ENCODE measurements at places on chromosomes 12 and 14.

DNA sequence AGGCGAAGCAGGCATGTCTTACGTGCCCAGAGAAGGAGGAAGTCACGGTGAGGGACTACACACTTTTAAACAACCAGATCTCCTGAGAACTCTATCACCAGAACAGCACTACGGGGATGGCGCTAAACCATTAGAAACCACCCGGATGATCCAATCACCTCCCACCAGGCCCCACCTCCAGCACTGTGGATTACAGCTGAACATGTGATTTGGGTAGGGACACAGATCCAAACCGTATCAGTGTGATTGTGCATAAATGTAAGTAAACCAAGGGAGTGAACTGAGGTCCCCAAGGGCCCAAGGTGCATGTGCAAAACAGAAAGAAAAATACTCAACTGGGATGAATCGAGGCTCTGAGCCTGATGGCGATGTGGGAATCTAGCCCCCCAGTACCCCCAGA, 134.2 kb downstream of the DICER1 start:
- no peak for DNase-seq

DNA sequence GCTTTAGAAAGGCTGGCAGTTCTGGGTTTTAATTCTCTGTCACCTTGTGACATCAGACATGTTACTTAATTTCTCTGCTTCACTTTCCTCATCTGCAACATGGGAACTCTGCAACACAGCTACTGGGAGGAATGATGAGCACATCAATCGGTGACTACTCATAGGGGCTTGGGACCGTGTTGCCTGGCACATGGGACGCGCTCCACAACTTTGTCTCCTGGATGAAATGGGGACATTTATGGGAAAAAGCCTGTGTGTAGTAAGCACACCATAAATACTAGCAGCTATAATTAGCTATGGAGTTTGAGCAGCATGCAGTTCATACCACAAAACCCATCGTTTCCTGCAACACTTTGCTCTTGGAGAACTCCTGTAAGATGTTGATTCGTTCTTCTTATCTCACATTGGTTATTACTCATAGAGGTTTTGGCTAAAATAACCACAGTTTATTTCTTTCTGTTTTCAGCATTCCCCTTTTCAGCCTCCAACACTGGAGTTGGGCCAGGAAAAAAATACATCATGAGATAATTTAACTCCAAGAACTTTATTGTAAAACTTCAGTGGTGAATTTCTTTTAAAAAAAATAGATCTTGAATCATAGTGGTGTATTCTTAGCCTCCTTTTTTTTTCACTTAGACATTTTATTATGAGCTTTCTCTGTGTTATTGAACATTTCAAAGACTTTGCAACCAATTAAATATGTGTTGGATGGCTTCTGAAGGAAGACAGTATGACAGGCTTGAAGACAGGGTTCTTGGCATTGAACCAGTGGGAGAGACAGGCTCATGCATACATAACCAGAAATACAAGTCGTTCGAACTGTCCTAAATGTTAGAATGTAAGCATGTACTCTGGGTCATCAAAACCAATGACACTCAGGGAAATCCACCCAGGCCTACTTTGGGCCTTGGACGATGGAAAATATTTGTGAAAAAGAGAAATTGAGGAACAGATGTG, 72.7 kb downstream of the RIN3 start:
- DNase-seq, result no peak

GRCh38 chr12:39595928-39596327, 23.7 kb downstream of the ABCD2 start:
- no peak for DNase-seq

DNA sequence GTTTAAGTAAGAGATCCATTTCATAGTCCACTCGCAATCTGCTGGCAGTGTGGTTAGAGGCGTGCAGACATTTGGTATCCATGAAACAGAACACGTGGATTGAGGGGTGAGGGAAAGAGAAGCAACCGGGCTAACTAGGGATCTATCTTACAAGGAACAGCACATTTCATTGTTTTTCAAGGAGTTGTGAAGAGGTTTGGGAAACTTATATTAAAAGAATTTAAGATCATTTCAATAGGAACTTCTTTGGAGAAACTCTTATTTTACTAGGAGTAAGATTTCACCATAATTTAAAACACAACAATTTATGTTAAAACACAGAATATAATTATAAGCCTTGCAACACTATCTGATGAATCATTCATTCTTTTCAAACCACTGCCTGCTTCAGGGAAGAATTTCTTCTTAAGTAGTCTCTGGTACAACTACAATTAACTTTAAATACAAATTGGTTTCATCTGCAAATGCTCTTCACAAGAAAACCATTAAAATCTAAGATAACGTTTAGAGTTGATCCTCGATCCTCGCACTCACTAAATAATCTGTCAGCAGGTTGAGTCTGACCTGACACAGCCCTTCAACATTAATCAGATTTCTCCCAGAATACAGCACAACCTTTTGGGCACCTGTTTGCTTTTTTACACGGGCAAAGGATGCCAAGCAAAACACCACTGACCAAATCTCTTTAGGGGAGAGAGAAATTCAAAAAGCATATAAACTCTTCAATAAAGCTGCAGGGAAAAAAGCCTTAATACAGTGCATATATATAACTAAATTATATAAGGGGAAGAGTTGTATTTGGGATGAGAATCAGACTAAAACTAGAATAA, 27.3 kb downstream of the PPTC7 start:
- DNase-seq, result no peak

- no peak for DNase-seq
These were observed 979.0 kb downstream of the TMEM121 start for GRCh38 chr14:106505366-106505765.

GRCh38 chr14:91947475-91948184, at the start of gene FBLN5:
TSS of gene FBLN5 (minus strand) at chr14:91947694. CDS start at chr14:91947229, 465 bp downstream.
- DNase-seq, result peak; percentile 28

DNA sequence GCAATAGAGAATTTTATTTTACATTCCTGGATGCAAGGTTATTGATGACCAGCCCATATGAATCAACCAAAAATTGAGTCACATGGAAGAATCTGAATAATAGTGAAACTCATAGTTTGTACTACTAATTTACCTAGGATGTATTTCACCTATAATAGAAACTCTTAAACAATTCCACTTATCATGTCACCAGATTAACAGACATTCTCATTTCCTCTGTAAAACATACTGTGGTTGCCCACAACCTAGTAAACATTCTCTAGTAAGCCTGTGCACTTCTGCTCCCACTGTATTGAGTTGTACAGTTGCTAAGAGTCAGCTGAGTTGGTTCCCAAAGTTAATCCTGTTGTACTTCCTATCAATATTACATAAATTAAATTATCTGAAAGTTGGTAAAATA, 196.6 kb upstream of the TMTC1 start:
- no peak for DNase-seq

DNA sequence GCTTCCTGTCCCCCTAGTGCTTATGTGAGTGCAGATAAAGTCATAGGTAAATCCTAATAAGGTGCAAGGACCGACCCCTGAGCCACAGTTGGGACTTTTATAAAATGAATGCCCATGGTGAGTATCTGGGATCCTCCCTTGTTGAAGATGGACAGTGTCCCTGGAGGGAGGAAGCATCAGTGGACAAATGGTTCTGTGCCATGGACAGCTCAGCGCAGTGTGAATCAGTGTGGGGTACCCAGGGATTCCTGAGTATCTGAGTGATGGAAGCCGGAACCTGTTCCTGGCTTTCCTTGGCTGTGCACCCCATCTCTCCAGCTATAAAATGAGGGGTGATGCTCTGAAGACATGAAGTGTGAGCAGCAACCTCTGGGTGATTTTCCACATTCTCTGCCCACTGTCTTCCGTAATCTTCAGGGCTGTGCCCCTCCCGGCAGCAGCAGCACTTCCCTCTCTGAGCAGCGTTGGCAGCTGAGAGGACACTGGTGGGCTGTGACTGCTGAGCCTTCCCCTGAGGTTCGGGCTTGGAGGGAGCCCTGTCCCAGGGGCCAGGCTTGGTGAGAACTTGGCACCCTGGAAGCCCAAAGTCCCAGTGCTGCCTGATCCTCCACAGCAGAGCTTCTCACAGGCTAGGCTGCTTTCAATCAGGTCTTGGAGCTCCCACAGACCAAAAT, 25.0 kb downstream of the VCPKMT start:
- DNase-seq, result no peak

GRCh38 chr14:24360281-24360680, 7.7 kb upstream of the NFATC4 start:
- DNase-seq, result no peak

GRCh38 chr12:70267550-70267949, 24.3 kb downstream of the CNOT2 start:
- no peak for DNase-seq

- DNase-seq, result no peak
These were observed 19.3 kb upstream of the CCER1 start for GRCh38 chr12:90974286-90974685.

DNA sequence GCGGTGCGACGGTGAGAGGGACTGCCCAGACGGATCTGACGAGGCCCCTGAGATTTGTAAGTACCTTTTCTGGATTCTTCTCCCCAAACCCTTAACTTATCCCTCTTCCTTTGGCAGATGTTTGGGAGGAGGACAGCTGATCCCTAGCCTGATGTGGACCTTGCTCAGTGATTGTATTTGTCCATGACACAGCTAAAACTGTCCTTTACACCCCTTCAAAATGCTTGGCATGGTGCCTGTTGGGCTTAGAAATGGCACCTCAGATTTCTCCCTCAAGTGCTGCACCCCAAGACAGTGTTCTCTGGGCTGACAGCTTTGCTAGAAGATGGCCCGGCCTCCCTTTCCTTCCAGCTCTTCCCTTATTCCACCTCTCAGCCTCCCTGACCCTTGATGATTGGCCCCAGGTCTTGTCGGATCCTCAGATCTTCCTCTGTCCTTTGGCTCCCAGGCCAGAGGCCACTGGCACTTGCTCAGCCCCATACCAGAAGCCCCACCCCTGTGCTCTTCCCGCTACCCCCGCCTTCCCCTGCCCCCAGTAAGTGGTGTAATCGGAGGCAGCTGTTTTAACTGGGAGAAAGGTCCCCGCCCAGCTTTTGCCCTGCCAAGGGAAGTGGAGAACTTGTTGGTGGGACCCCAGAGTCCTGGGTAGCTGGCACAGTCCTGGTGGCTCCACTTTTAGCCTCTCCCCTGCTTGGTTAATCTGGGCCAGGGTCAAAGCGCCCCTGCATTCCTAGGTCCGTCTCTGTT, 8.7 kb downstream of the LRP1-AS start:
- no peak for DNase-seq

DNA sequence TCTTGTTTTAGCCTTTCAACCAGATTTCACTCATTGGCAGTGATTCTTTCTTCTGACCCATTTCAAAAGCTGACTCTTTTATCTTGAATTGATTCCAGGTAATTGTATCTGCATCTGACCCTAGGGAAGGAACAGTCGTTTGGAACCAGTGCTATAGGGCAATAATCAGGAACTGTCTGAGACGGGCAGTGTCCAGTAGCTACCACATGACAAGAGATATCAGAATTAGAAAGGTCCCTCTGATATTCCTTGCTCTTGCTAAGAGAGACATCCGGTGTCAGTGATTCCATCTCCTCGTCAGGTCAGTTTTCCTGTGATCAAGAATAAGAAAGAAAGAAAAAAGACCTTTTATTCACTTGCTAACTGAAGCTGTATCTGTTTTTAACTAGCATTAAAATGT, 47.8 kb upstream of the PDE3A start:
- DNase-seq, result no peak

DNA sequence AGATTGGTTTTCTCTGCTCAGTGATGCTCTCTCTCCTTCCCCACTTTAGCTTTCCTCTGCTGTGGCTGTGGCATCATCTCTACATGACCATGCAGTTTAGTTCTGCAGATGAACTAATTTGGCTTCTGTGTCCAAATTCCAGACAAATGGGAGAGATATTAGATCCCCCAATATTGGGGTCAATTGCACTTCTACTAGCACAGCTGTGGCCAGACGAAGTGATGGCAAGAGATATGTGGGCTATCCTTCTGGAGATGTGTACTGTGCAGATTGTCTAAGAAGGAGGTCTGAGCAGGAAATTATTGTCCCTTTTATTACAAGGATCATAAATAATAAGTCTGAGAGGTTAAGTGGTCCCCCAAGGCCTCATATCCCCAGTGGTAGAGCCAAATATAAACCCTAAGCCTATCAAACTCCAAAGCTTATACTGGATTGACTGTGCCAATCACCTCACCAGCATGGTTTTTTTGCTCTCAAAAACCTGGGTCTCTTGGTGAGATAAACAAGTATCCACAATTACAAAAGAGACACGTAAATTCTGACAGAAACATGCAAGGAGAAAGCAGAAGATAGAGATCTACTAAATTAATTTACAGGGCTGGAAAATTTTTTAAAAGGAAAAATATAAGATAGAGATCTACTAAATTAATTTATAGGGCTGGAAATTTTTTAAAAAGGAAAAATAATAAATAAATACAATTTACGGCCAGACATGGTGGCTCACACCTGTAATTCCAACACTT, 29.1 kb upstream of the GCH1 start:
- DNase-seq, result no peak

DNA sequence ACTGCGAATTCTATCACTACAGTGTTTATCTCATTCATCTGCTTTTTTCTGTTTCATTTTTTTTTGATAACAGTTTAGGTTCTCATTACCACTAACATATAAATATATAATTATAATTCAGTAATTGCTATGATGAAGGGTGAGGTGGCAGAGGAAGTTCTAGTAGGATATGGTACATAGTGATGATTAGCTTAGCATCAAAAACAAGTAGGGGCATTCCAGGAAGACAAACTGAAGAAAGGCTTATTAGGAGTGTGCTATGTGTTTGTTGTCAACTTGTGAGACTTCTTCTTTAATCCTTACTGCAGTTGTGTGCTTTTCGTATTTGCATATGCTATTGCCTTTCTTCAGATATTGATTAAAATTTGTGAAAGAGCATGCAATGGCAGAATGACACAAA, 20.6 kb downstream of the FUT8 start:
- no peak for DNase-seq

DNA sequence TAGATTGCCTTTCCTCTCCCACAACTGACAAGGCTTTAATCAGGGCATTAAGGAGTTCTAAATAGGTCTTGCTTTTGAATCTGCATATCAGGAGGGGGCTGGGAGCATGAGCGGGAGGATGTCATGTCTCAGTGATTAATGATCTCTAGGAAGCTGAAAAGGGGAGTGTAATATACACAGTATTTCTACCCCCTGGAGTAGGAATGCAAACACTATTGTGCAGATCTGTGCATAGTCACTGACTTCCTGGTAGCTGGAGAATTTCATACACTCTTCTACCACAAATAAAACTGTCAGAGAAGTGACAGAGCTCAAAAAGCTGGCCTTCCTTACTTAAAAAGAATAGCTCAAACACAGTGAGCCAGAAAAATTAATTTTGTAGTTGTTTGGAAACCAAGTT, 65.8 kb downstream of the RIC8B start:
- no peak for DNase-seq

- DNase-seq, result no peak
These were observed 8.8 kb downstream of the CHURC1 start for GRCh38 chr14:64923015-64923414.

DNA sequence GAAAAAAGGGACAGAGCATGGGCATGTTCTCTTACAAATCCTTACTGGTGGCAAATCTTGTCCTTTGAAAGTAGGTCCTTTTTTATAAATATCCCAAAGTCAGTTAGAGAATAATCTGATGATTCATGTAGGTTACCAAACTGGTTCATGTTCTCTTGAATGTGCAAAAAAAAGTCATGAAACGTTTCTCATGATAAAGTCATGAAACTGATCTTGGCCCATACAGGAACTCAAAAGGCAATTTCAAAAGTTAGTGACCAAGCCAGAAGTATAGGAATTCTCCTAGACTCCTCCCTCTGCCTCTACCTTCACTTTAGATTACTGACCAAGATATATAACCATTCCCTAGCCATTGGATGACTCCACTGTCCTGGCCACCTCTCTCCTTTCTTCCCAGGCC, 27.3 kb upstream of the SPTSSA start:
- no peak for DNase-seq

Measured in stimulated activated CD8-positive, alpha-beta memory T cell treated with anti-CD3 and anti-CD28 coated beads, Interleukin-7, amount 100 ng/mL, for 48 hours (primary cell).